ENCODE measurements at places on chromosomes 2 and 18. TPM values are rescaled to one million over a fixed set of nuclear protein-coding genes. Genes with fewer than 3 reads are reported as not detected.

The NT5DC4 gene
- not detected for total RNA-seq

The CCDC178 gene
- total RNA-seq, result 0.89 TPM

The PLEKHA3 gene
- 54.1 TPM for total RNA-seq

The NCKAP5 gene
- 6.2 TPM for total RNA-seq

The MAIP1 gene
- 23.4 TPM for total RNA-seq

The DLX1 gene
- 0.15 TPM for total RNA-seq

The TUBB8B gene
- not detected for total RNA-seq

The TXNDC9 gene
- 24.2 TPM for total RNA-seq

The EMX1 gene
- total RNA-seq, result not detected

The CYS1 gene
- 4.1 TPM for total RNA-seq

- DNase-seq, result no peak
These were observed 112.3 kb upstream of the SLC8A1 start for GRCh38 chr2:40564184-40564583.

GRCh38 chr2:170258382-170258781 is 80.4 kb downstream of the MYO3B start:
- no peak for DNase-seq

GRCh38 chr2:137298377-137298776 is 533.0 kb downstream of the THSD7B start:
- DNase-seq, result no peak

DNA sequence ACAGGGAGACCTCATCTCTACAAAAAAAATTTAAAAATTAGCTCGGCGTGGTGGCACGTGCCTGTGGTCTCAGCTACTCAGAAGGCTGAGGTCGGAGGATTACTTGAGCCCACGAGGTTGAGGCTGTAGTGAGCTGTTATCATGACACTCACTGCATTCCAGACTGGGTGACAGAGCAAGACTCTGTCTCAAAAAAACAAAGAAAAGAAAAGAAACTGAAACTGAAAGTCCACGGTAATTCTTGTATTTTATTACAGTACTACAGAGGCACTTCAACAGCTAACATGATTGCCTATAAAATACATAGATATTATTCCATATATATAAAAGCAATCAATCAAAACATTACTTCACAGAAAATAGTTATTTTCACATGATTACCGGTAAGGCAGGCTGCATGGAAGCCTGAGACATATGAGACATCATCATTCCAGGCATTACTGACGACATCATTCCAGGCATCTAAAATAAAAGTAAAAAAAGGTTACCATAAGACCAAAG is 23.1 kb downstream of the PRPF40A start:
- DNase-seq, result no peak

DNA sequence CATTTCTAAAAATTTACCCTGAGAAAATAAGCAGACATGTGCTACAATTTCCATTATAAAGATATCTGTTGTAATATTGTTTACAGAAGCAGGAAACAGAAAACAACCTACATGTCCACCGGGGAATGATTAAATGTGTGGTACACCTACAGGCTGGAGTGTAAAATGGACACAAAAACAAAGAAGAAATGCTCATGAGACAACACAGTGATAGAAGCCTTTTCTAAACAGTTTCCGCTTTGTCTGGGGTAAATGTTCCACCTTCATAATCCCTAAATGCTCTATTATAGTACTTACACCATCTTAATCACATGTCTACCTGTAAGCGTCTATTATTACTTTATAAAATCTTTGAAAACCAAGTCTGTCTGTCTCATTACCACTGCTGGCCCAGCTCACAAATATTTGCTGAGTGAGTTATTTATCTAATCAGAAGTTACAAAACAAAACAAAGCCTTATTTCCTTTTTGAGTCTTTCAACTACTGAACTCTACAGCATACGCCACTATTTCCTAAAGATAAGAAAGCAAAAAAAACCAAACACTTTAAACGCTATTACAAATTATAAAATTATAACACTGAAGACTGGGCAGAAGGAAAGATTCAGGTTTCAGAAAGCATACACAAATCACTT is 95.3 kb downstream of the PIGN start:
- DNase-seq, result no peak

GRCh38 chr2:10056439-10056838 is 13.1 kb downstream of the KLF11 start:
- no peak for DNase-seq

GRCh38 chr2:33246432-33246831 is 230.0 kb upstream of the RASGRP3 start:
- no peak for DNase-seq

GRCh38 chr2:71646028-71646427 is 192.7 kb downstream of the DYSF start:
- peak; percentile 64 for DNase-seq

DNA sequence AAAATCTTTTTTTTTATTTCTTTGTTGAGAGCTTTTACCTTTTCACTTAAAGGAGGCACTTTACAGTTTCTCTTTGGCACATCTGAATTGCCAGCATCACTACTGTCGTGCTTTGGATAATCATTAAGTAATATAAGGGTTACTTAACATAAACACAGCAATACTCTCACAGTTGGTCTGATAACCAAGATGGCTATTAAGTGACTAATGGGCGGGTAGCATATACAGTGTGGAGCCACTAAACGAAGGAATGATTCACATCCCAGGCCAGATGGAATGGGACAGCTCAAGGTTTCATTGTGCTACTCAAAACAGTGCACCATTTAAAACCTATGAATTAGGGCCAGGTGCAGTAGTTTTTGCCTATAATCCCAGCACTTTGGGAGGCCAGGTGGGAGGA is 28.1 kb downstream of the USP37 start:
- DNase-seq, result no peak

- DNase-seq, result no peak
These were observed 79.8 kb upstream of the CYRIA start for GRCh38 chr2:16745466-16745865.

DNA sequence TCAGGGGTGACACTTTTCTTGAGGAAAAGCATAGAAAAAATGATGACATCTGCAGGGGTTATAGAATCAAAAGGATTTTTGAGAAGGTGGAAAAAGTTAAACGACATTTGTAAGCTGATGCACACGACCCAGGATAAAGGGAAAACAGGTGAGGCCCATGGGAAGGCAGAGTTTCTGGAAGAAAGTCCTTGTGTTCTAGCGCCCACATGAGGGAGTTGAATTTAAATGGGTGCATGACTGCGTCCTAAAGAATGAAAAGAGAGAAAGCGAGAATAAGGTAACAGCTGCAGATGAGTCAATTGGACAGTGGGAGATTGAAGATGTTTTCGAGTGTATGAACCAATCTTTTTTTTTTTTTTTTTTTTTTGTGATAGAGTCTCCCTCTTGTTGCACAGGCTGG is 158.1 kb downstream of the GALR1 start:
- DNase-seq, result no peak

GRCh38 chr2:215918901-215919599 is 94.3 kb downstream of the MREG start:
- DNase-seq, result no peak

- no peak for DNase-seq
These were observed 58.4 kb downstream of the SPIRE1 start for GRCh38 chr18:12599543-12599942.

DNA sequence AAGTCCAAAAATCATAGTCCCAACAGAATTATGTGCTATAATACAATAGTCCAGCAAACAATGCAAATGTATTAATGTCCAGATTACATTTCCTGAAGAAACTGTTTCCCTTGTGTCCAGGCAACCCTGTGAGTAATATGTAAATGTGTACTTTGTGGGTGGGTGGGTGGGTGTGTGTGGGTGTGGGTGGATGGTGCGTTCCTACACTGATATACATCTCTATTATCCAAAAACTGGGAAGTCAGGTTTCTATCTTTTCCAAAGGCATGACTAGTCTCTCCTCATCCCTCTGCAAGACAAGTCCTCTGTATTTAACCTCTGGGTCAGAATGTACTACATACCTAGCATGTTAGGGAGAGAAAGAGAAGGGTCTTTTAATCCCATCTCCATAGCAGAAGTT is 71.6 kb downstream of the LNPK start:
- no peak for DNase-seq

DNA sequence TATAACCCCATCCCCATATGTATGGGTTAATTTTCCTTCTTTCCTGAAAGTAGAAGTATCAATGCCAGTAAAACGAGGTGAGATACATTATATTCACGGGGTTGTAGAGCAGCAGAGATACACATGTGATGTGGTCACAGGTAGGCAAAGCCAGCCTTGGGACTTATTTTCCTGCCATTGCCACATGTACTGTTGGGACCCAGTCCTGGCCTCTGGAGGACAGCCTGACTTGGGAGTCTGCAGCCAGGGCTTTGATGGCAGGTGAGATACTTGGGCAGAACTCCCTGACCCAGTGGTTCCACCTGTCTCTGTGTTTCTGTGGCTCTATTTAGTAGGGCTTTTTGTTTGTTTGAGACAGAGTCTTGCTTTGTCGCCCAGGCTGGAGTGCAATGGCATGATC is 18.1 kb downstream of the PLEKHB2 start:
- DNase-seq, result no peak

DNA sequence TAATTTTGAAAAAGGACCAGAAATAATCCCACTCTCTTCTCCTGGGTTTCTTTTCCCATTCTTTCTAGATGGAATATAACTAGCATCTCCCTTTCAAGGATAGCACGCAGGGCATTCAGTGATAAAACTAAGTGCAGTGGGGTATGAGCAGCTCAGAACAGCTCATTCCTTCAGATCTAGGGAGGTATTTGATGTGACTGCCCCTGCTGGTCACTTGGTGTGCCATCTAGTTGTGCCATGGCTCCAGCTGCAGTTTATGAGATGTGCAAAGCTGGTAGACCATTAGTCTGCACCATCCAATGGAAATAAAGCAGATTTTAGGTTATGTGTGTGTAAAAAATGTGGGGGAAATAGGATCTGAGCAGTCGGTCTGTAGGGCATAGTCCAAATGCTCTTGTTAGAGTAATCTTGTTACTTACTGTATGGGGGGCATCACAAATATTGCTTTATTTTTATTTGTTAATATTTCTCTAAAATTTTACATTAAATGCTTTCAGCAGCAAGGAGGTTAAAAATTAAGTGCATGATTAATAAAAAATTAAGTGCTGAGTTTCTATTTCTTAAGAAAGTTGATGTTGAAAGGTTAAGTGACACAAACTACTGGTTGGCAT is 38.9 kb downstream of the CTAGE1 start:
- peak; percentile 40 for DNase-seq

DNA sequence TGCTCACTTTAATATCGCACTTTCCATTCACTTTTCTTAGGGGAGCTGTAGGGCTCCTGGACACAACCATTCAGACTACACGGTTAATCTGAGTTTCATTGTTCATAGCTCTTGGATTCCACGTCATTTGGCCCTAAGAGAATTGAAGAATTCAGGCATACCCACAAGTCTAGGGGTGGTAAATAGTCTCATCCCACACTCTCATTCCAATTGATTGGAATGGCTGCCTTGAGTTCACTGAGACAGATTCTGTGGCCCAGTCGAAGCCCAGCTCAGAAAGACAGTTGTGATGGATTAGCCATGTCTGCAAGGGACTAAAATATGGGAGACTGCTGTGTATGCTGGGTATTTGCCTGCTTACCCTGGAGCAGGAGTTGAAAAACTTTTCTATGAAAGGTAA is 124.6 kb downstream of the TFCP2L1 start:
- no peak for DNase-seq

DNA sequence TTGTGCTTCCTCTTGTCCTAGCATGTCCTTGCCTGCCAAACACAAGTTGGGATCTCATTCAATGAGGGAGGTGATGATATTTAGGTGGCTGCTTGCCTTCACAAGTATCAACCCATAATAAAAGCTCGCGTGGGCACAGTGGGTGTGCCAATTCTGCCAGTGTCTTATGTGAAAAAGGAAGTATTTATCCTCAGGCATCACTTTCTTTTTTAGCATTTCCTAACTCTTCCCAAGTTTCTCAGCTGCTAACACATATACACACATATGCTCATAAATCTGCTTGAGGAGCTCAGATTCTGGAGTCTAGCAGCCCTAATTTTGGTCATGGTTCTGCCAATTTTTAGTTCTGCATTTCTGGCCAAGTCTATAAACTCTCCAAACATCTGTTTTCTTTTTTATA is 319.5 kb upstream of the HNMT start:
- DNase-seq, result no peak

DNA sequence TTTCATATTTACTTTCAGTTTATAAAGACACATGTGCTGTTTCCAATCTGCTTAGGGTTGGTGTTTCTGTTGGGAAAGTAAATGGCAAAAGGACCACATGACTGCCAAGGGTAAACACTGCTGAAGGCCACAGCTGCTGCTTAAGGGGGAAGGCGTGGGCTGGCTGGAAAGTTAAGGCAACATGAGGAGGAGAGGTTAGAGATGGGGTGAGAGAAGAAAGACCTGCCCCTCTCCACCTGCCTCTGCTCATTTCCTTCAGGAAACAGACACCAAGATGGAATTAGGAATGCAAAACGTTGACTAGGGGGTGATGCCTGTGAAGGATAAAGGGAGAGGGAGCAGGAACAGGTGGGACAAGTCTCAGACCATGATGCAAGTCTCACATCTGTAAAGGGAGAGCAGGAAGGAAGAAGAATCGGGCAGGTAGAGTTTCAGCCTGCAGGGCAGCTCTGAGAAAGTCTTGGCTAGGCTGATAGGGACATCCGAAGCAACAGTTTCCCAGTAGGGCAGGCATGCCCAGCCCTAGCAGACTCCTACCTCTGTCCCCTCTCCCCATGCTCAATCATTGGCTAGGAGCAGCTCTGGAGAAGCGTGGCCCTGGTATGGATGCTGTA is 86.0 kb downstream of the CDC42EP3 start:
- DNase-seq, result no peak

DNA sequence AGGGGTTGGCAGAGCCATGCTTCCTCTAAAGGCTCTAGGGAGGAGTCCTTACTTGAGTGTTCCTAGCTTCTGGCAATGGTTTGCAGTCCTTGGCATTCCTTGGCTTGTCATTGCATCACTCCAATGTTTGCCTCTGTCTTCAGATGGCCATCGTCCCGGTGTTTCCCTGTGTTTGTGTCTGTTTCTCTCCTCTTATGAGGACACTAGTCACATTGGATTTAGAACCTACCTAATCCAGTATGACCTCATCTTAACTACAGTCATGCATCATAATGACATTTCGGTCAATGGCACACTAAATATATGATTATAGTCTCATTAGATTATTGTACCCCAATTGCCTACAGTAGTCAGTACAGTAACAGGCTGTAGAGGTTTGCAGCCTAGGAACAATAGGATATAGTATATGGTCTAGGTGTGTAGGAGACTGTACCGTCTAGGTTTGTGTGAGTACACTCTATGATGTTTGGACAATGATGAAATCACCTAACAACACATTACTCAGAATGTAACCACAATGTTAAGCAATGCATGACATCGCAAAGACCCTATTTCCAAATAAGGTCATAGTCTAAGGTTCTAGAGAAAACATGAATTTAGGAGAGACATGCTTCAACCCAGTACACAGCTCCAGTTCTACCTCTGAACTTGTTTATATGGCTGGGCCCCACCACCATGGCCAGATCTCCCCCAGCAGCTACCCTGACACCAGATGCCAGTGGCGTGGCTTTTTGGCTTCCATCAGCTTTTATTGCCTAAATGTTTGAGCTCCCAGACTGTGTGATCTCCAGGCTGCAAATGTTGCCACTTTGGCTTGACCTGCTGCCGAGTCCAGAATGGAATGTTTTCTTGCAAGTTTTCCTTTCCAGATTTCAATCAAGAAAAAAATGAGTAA is 22.1 kb downstream of the SRD5A2 start:
- no peak for DNase-seq

Measured in left cardiac atrium (tissue), 4 donors.